Esophagus muscularis mucosa (tissue), 4 donors: ENCODE measurements at places on chromosomes 12 and 14. TPM values are rescaled to one million over a fixed set of nuclear protein-coding genes. Genes with fewer than 3 reads are reported as not detected.

- no peaks in the 10 kb centered on the region for H3K36me3 ChIP-seq
- no peaks in the 10 kb centered on the region for H3K27me3 ChIP-seq
- DNase-seq, result no peak
- H3K4me1 ChIP-seq, result no peaks in the 10 kb centered on the region
Observed at GRCh38 chr14:71397371-71397770, 490.1 kb downstream of the PCNX1 start.

DNA sequence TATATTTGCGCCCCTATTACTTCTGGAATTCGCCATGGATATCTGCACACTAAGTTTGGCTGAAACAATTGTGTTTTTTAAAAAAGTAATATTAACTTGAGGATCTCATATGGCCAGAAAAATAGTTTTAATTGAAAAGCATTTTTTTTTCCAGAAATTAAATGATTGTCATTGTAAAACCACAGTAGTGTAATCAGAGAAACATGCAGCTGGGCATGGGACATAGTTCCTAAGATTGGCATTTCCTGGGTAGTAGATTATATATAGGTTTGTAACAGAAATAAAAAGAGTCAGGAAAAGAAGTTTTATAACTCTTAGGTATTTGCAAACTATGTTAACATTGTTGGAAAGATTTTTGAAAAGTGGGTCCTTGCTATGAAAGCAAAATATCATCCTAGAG is 17.6 kb downstream of the SSPN start:
- no peaks in the 10 kb centered on the region for H3K27me3 ChIP-seq
- no peak for DNase-seq
- no peaks in the 10 kb centered on the region for H3K36me3 ChIP-seq
- H3K4me3 ChIP-seq, result no peak overlapping the region
- H3K4me1 ChIP-seq, result peaks cover 12% of the 10 kb centered on the region
- no peak overlapping the region for H3K27ac ChIP-seq

GRCh38 chr12:116604178-116604895 is 45.2 kb downstream of the MAP1LC3B2 start:
- no peak overlapping the region for H3K4me3 ChIP-seq
- no peaks in the 10 kb centered on the region for H3K27me3 ChIP-seq
- DNase-seq, result no peak
- H3K36me3 ChIP-seq, result no peaks in the 10 kb centered on the region

DNA sequence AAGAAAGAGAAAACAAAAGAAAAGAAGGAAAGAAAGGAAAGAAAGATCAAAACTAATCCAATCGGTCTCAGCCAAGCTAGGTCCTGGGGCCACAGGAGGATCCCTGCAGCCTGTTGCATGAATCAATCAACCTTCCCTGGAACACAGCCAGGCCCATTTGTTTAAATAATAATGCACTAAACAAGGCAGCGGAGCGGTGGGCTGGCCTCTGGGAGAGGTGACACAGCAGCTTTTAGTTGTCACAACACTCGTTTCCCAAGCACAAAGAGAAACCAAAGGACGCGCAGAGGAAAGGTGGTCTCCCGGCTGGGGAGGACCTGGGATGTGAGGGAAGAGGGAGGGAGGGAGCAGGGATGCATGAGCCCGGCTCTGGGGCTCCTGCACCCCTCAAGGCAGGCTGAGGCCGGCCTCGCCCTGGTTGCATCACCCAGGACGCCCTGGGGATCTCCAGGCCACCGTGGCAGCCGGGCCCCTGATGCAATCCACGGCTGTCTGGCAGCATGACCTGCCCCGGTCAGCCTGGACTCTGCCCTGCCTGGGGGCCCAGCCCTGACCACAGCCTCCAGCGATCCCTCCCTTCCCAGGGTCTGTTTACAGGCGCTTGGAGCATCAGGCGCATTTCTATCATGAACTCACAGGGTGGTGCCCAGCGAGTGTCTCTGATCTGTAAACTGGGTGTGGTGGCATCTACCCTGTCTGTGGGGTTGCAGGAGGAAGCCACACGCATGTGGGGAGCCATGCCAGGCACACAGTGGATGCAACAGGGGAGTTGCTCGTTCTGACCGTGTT is 32.5 kb downstream of the MMP17 start:
- no peaks in the 10 kb centered on the region for H3K4me1 ChIP-seq
- no peak overlapping the region for H3K27ac ChIP-seq
- H3K27me3 ChIP-seq, result no peaks in the 10 kb centered on the region
- H3K36me3 ChIP-seq, result no peaks in the 10 kb centered on the region
- peak overlapping the region; percentile 42 for H3K4me3 ChIP-seq

DNA sequence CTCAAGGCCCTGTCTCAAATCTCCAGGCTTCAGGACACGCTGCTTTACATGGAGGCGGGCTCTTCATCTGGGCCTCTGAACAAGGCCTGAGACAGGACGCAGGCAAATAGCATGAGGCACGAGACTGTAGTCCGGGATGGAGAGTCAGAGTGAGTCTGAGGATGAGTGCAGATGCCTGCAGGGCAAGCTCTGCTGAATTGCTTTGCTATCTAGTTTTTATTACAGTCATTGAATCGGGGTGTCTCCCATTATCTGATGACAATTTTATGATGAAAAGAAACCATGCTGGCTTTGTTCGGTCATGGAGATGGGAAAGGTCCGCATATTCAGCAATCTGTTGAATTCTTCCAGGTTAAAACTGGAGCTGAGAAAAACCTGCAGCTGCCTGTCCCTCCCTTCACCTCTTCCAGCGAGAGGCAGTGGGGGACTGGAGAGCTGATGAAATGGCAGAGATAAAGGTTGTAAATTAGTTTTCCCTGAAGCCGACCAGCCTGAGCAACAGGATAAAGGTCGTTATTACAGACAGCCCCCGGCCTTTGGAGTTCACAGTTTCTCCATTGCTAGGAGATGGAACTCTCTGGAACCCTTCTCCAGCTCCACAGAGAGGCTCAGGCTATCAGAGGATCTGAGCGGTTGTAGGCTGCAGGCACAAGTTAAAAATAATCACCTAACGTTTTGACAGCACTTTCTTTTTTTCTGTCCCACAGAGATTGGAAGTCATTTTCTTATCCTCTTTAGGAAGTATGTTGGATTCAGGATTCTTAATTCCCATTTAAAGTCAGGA is 1.3 kb upstream of the ADGRD1 start:
- H3K4me1 ChIP-seq, result peaks cover 14% of the 10 kb centered on the region
- H3K4me3 ChIP-seq, result no peak overlapping the region
- H3K36me3 ChIP-seq, result no peaks in the 10 kb centered on the region
- H3K27me3 ChIP-seq, result no peaks in the 10 kb centered on the region

DNA sequence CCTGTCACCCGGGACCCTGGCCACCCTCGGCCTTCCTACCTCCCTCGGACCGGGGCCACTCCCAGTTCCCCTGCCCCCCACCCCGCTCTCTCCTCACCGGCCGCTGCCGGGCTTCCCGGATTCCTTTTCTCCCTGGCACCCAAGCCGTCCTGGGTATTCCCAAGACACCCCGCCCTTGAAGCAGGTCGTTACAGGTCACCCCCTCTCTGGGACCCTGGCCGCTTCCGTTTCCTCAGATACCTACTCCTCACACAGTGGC is 493 bp downstream of the NUMB start:
- H3K27me3 ChIP-seq, result no peaks in the 10 kb centered on the region
- peaks cover 84% of the 10 kb centered on the region for H3K4me1 ChIP-seq
- H3K27ac ChIP-seq, result peak overlapping the region; percentile 98
- H3K4me3 ChIP-seq, result peak overlapping the region; percentile 99
- H3K36me3 ChIP-seq, result no peaks in the 10 kb centered on the region
- no peak for DNase-seq

TSPAN11 gene
- total RNA-seq, result 7.6 TPM

C14orf93 gene
- 8.8 TPM for total RNA-seq

TMEM263 gene
- total RNA-seq, result 31.1 TPM

SIX6 gene
- not detected for total RNA-seq

B4GALNT3 gene
- total RNA-seq, result under 0.01 TPM

LRRIQ1 gene
- 0.42 TPM for total RNA-seq

HCAR1 gene
- not detected for total RNA-seq

IL22 gene
- total RNA-seq, result not detected
